ENCODE measurements at places on chromosomes 6 and 20.
A peak's percentile ranks its signal among the peaks of the same experiment; 100 is the strongest.

GRCh38 chr6:100435299-100435698, 29.4 kb downstream of the SIM1 start:
- peak; percentile 62 for DNase-seq

- no peak for DNase-seq
Measured at GRCh38 chr6:125375821-125376220, 74.1 kb upstream of the HDDC2 start.

GRCh38 chr20:17316316-17317038, 89.6 kb downstream of the PCSK2 start:
- no peak for DNase-seq

DNA sequence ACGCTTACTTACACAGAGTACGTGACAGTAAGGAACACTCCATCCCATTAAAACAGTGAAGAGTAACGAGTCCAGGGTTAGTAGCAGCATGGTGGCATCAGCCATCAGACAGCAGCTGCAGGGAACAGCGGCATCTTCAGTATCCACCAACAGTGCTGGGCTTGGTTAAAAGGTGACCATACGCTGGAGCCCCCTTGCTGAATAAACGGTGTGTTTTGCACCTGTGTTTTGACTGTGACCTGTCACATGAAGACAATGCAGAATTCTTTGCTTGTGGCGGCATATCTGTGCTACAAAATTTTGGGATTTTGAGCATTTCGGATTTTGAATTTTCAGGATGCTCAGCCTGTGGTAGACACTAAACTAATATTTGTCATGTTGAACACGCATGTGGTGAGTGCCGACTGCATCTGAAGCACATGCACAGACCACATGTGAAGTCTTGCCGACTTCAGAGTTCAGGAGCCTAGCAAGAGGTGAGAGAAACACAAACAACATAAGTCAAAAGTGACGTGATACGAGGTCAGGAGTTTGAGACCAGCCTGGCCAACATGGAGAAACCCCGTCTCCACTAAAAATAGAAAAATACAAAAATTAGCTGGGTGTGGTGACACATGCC, 69.3 kb upstream of the FRMD1 start:
- no peak for DNase-seq

DNA sequence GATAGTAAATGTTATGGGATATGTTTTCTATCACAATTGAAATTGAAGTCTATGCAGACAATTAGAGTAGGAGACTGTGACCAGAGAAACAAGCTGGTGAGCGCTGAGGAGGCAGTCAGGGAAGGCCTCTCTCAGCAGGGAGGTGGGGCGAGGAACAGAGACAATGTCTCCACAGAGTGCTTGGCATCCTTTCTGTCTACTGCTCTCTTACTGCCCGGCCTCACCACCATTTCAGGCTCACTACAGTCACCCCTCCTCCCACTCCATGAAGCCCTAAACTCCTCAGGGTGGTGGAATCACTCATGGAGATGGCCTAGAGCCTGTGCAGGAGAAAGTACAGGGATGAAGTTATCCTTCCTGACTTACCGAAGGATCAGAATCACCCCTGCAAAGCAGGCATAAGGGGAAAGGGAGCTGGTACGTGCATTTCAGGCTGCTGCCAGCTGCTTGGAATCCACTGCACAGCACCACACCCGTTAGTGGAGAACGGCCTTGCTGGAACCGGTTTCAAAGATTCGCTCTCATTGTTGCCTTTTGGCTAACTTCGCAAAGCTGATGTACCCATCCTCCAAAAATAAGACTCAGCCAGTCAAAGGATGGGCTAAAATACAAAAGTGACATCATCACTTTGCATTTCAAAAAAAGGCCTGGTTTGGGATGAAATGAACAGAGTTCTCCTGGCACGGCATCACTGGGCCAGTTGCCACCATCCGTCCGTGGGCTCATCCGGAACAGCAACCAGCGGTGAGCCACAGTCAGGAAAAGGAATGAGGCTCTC, 67.3 kb downstream of the SLC22A23 start:
- DNase-seq: no peak

DNA sequence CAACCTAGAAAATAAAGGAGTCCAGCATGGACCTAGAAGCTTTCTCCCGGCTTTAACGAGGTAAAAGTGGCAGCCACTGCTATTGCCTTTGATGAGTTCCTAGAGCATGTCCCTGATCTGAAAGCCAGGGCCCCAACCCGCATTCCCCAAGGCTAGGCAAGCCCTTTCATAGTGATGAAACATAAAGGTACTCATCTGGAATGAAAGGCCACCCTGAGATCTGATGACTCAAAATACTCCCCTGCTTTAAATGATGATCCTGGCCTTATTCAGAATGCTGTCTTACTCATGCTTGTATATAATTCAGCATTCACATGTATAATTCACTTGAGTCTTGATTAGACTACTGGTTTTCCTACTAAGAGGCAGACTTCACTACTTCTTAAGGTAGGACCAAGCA, 21.3 kb downstream of the TTPAL start:
- DNase-seq: no peak

- no peak for DNase-seq
Measured at GRCh38 chr20:45946149-45946970, 11.9 kb downstream of the PCIF1 start.

DNA sequence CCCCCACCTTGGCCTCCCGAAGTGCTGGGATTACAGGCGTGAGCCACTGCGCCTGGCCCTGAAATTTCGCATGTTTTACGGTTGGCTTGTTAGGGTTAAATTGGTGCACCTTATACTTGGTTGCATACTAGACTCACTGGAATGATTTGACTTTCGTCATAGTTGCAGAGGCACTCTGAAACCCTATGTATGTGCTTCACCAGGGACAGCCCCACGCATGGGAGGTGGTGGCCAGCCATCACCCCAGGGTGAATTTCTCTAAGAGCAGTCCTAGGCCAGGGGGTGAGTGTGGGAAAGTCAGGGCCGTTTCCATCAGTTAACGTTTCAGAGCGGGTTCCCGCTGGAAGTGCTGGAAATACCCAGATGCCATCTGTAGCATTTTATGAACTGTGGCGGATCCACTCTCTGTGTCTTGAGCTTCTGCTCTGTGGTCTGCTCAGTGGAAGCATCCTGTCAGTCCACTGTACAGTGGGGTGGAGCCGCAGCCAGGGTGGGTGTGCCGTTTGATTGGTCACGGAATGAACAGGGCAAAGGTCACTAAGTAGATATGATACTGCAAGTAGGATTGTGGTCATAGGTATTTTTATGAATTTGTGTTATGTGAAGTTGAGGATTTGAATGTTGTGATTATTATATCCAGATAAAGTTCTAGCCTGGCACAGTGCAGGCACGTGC, 13.2 kb downstream of the DNAJC5 start:
- DNase-seq: no peak

GRCh38 chr6:1609041-1609647, 571 bp upstream of the FOXC1 start:
- DNase-seq: peak; percentile 38

All from iPS-NIHi11 (cell line).